ENCODE measurements at places on chromosomes 2 and 18. TPM values are rescaled to one million over a fixed set of nuclear protein-coding genes. Genes with fewer than 3 reads are reported as not detected.

The GTF2A1L gene
- 0.25 TPM for polyA plus RNA-seq

The GPR155 gene
- 12.4 TPM for polyA plus RNA-seq

The RAB6D gene
- polyA plus RNA-seq: 1.7 TPM

The SPTBN1 gene
- polyA plus RNA-seq: 262 TPM

The TLX2 gene
- polyA plus RNA-seq: 0.07 TPM

The STAT4 gene
- 11.4 TPM for polyA plus RNA-seq

The FOXD4L1 gene
- 0.60 TPM for polyA plus RNA-seq

The IAH1 gene
- 45.0 TPM for polyA plus RNA-seq

The STEAP3 gene
- 1.3 TPM for polyA plus RNA-seq

The NPHP1 gene
- polyA plus RNA-seq: 22.9 TPM

The PAIP2B gene
- polyA plus RNA-seq: 21.6 TPM

The KCNG2 gene
- polyA plus RNA-seq: 0.13 TPM

The PROKR1 gene
- 0.40 TPM for polyA plus RNA-seq

The GMCL1 gene
- 41.3 TPM for polyA plus RNA-seq

The CYP26B1 gene
- 13.8 TPM for polyA plus RNA-seq

The NGEF gene
- 1.7 TPM for polyA plus RNA-seq

The IL1F10 gene
- polyA plus RNA-seq: not detected

The SLC25A12 gene
- 34.6 TPM for polyA plus RNA-seq

The ASB18 gene
- polyA plus RNA-seq: 0.15 TPM

The PCARE gene
- polyA plus RNA-seq: 0.43 TPM

The HOXD9 gene
- 84.0 TPM for polyA plus RNA-seq

The KIF5C gene
- 5.5 TPM for polyA plus RNA-seq

The PFN4 gene
- polyA plus RNA-seq: 2.2 TPM

The COL6A3 gene
- polyA plus RNA-seq: 235 TPM

The DARS1 gene
- 156 TPM for polyA plus RNA-seq

The VIT gene
- 0.13 TPM for polyA plus RNA-seq

The CABLES1 gene
- 24.8 TPM for polyA plus RNA-seq

The HDAC4 gene
- polyA plus RNA-seq: 13.3 TPM

The LRP1B gene
- 1.1 TPM for polyA plus RNA-seq

The DNAH6 gene
- polyA plus RNA-seq: 3.6 TPM

The ERFE gene
- polyA plus RNA-seq: 7.2 TPM

The AGBL5 gene
- 66.9 TPM for polyA plus RNA-seq

The GALNT13 gene
- 2.8 TPM for polyA plus RNA-seq

The LCT gene
- polyA plus RNA-seq: 0.03 TPM

The LYPD6B gene
- polyA plus RNA-seq: 37.2 TPM

The CD302 gene
- polyA plus RNA-seq: 13.2 TPM

The RIT2 gene
- 0.13 TPM for polyA plus RNA-seq

The ANTXR1 gene
- polyA plus RNA-seq: 82.4 TPM

The SKOR2 gene
- polyA plus RNA-seq: not detected

The PLEKHA3 gene
- 30.4 TPM for polyA plus RNA-seq

The DAW1 gene
- 0.52 TPM for polyA plus RNA-seq

The SERPINB3 gene
- 0.12 TPM for polyA plus RNA-seq

The CFAP65 gene
- polyA plus RNA-seq: 0.28 TPM

The EN1 gene
- not detected for polyA plus RNA-seq
